ENCODE measurements at places on chromosomes 5 and 9.

GRCh38 chr5:38968665-38969064 lies 105.5 kb downstream of the RICTOR start:
- DNase-seq: no peak

- DNase-seq: peak; percentile 78
Measured at GRCh38 chr9:134384811-134385479, 58.7 kb downstream of the RXRA start.

GRCh38 chr5:18102733-18103132 lies 468.5 kb downstream of the TAF11L14 start:
- DNase-seq: no peak

- no peak for DNase-seq
Measured at GRCh38 chr5:124888050-124888506, 141.6 kb upstream of the ZNF608 start.

- DNase-seq: no peak
Measured at GRCh38 chr9:19119246-19119645, 8.0 kb downstream of the PLIN2 start.

All from hypothalamus (tissue), 51 donors.